ENCODE measurements at places on chromosomes 7 and 10. TPM values are rescaled to one million over a fixed set of nuclear protein-coding genes. Genes with fewer than 3 reads are reported as not detected.

The PHKG1 gene
- total RNA-seq: 7.9 TPM

DNA sequence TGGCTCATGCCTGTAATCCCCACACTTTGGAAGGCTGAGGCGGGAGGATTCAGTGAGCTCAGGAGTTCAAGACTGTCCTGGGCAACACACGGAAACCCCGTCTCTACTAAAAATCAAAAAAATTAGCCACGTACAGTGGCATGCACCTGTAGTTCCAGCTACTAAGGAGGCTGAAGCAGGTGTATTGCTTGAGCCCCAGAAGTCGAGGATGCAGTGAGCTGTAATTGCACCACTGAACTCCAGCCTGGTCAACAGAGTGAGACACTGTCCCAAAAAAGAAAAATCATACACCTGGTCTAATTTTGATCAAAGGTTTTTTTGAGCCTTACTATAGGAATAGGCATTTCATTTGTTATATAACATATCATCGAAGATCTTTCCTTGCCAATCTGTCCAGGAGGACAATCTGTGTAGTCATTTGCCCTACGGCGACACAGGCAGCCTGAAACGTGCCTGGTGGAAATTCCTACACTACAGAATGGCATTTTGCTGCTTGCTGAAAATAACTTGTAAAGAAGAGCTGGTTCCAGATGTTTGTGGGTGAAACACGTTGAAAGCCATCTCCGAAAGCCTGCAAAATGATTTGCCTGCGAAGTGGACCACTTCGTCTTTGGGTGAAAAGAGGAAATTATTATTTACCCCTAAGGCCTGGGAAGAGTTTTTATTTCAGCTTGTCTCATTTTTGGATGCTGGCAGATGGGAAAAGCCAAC is 31.3 kb upstream of the GDI2 start:
- H3K36me3 ChIP-seq: no peaks in the 10 kb centered on the region
- H3K27me3 ChIP-seq: peaks cover 9% of the 10 kb centered on the region
- H3K4me1 ChIP-seq: peaks cover 20% of the 10 kb centered on the region
- DNase-seq: no peak

DNA sequence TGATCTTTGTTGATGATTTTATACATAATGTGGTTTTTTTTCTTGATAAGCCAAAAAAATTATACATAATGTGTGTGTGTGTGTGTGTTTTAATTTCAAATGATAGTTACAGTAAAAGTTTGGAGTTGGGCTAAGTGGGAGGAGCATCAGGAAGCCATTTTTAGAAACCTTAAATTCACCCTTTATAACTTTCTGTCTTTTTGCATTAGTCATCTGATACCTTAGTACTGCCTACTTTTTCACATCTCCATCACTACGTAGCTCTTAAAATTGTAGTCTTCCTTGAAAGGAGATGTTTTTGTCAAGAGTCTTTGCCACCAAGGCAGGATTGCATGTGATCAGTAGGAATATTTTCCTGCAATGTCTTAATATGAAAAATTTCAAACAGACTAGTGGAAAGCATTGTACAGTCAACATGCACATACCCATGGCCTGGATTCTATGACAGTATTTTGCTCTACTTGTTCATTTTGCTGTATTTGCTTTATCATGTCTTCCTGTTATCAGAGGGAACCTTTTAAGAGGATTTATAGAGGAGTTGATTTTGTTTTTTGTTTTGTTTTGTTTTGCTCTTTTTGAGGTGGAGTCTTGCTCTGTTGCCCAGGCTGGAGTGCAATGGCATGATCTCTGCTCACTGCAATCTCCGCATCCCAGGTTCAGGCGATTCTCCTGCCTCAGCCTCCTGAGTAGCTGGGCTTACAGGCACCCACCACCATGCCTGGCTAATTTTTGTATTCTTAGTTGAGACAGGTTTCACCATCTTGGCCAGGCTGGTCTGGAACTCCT is 67.3 kb downstream of the DAGLB start:
- H3K4me3 ChIP-seq: no peak overlapping the region
- no peak overlapping the region for H3K27ac ChIP-seq
- H3K4me1 ChIP-seq: peaks cover 30% of the 10 kb centered on the region
- peaks cover 16% of the 10 kb centered on the region for H3K36me3 ChIP-seq
- DNase-seq: no peak
- no peaks in the 10 kb centered on the region for H3K27me3 ChIP-seq

DNA sequence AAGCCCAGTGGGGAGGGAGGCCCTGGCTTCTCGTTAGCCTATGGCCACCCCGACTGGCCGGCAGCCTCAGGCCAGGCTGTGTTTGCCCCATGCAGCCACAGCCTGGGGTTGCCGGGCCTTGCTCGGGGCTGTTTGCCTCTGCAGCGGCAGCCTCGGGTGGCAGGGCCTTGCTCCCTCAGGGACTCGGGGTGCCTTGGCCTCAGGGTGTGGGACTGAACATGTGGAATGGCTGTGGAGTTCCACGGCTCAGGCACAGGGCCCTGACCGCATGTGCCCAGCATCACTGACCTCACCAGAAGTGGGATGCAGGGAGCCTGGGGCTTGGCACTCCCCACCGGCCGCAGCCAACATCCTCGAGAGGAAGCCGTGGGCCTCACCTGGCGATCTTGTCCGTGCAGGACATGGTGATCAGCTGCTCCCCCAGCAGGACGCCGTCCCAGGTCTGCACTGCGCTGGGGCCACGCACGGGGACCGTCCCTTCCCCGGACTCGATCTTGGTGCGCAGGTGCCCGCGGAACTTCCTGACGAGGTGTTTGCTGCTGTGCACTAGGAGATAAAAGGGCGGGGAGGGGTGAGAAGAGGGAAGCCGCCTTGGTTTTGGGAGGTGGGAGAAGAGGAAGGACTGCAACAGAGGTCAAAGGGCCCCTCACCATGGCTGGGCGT is 160.5 kb downstream of the WDR37 start:
- no peaks in the 10 kb centered on the region for H3K4me1 ChIP-seq
- H3K27me3 ChIP-seq: no peaks in the 10 kb centered on the region
- H3K36me3 ChIP-seq: peaks cover 44% of the 10 kb centered on the region
- no peak for DNase-seq
- H3K4me3 ChIP-seq: no peak overlapping the region

The IGFBP3 gene
- 45.9 TPM for total RNA-seq

The C7orf57 gene
- 1.8 TPM for total RNA-seq

All from spinal cord (tissue), 10 donors.